Activated T-cell treated with anti-CD3 and anti-CD28 coated beads, Interleukin-2, amount 50 U/mL, for 48 hours (primary cell): ENCODE measurements at places on chromosomes 1 and 21.

- no peak for DNase-seq
Observed at GRCh38 chr1:89887713-89888112, 66.9 kb downstream of the LRRC8D start.

- DNase-seq = no peak
Observed at GRCh38 chr1:118563981-118564951, 379.2 kb upstream of the SPAG17 start.

DNA sequence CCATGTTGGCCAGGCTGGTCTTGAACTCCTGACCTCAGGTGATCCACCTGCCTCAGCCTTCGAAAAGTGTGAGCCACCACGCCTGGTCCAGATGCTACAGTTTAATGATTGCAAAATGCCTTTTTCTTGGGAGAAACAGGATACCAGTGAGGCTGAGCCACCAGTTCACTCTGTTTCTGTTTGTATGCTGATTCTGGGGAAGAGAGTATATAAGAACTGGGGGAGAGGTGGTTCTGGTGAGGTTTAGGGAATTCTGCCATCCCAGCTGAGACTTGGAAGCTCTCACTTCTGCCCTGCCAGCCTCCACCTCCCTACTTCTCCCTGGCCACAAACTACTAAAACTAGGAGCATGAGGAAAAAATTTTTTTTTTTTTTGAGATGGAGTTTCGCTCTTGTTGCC, 8.1 kb upstream of the PMF1 start:
- DNase-seq = no peak

DNA sequence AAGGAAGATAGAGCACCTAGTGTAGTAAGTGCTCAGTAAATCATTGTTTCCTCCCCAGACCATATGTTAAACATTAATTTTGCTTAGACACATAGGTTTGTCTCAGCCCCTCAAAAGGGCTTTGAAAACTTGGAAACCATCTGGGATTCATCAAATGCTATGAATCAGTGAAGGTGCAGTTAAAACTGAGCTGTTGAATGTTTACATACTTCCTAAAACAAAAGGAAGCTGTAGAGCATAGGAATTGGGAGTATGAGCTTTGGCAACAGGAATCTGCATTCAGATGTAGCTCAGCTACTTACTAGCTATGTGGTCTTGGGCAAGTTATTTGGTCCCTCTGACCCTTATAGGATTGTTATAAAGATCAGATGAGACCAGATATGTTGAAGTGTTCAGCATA, 18.7 kb upstream of the PODN start:
- no peak for DNase-seq

DNA sequence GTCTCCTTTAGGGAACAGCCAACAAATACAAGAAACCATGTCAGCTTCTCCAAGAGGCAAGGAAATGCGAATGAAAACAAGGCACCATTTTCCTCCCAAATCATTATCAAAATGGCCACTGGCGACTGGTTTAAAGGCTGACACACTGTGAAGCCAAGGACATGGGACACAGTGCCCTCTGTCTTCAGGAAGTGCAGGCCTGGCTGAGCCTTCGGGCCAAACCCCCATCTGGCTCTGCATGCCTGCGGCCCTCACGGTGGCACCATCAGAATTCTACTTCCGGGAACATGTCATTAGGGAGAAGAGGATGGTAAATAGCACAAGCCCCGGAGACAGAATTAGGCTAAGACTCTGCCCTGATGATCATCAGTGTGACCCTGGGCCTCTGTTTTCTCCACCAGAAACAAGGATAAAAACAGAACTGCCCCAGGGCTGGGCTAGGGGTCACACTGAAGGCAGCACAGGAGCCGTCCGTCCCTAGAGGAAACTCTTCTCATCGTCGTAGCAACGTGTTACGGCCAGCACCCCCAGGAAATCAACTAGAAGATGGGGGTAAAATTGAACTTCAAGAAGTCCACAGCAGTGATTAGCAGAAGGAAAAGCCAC, 103.5 kb downstream of the NPHP4 start:
- no peak for DNase-seq

GRCh38 chr21:42424914-42425541, 21.3 kb downstream of the UBASH3A start:
- peak; percentile 75 for DNase-seq

- DNase-seq = no peak
Observed at GRCh38 chr1:92203105-92203504, 14.6 kb upstream of the C1orf146 start.

- DNase-seq = no peak
Observed at GRCh38 chr1:41230656-41231055, 11.4 kb downstream of the SCMH1 start.

DNA sequence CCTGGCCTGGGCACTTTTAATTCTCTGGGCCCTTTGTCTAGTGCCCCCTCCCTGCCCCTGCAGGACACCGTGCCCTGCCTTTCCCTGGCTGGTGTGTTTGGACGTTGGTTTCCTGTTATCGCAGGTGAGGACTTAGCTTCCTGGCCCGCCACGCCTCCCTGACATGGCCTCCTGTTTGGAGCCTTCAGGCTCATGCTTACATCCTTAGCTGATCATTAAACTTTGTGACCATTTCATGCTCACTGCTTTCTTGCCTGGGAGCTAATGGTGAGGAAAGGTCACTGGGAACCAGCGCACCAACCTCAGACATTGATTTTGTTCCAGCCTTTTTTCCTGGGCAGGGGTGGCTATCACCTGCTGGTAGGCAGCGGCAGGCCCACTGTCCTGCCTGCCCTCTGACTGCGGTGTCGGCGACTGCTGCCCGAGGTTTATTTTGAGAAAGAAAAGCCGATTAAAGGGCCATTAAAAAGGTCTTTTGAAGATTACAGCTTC, 3.7 kb downstream of the PFKL start:
- no peak for DNase-seq

DNA sequence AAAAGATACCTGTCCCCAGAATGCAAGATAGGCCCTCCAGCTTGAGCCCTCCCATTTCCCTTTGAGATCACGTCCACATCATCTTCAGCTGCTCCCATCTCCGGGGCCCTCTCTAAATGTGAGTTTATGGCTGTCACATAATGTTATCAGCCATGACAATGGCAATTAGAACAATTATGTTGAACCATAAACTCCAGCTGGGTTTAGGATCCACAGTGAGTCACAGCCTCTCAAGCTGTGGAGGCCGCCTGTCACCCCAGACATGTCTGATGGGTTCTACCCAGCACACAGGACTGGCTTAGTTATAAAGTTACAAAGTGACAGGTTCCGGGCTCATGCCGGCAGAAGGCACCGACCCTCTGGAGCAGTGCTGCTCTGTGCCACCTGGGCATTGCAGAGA, 597.3 kb downstream of the PTPRU start:
- DNase-seq = no peak

- no peak for DNase-seq
Observed at GRCh38 chr1:90435351-90435750, 281.8 kb downstream of the BARHL2 start.

- no peak for DNase-seq
Observed at GRCh38 chr1:4854367-4854766, 200.0 kb downstream of the AJAP1 start.

GRCh38 chr1:34785875-34786470, 5.0 kb downstream of the GJB3 start:
- no peak for DNase-seq

DNA sequence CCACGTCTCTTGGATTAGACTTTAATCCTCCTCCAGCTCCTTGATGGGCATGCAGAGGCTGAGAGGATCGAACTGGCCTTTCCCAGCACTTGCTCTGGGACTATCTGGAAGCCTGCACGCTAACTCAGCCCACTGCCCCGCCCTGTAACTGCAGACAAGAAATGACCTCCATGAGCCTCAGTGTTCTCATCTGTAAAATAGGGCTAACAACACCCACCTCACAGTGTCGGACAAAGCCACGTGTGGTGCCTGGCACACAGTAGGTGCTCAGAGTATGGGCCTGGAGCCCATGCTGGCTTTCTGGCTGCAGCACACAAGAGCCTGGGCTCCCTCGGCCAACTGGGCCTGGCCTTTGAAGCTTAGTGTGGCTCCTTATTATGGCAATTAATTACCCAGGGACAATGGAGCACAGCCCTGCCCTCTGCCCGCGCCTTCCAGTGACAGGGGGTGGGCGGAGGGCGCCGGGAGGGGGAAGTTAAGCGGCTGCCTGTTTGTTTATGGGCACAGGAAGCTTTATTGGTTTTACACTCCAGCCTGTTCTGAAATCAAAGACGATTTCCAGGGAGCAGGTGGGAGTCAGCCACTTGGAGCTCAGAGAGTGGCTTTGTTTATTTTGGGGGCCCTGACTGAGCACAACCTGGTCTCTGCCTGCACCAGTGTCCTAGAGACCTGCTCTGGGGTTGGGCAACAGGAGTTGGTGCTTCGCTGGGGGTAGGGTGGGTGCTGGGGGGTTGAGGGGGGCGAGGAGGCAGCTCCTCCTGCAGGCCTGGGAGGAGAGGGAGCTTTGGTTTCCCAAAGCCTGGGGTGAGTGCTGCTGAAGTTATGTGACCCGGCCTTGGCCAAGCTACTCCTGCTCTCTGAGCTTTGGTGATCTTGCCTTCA, 31.0 kb downstream of the PAX7 start:
- DNase-seq = no peak

GRCh38 chr1:61193808-61194207, 111.4 kb downstream of the NFIA start:
- no peak for DNase-seq

GRCh38 chr1:113217447-113218208, 144.6 kb downstream of the LRIG2 start:
- no peak for DNase-seq

- DNase-seq = no peak
Observed at GRCh38 chr1:163876546-163876945, 554.8 kb downstream of the NUF2 start.

- DNase-seq = no peak
Observed at GRCh38 chr1:178020968-178021640, 51.2 kb upstream of the SEC16B start.

DNA sequence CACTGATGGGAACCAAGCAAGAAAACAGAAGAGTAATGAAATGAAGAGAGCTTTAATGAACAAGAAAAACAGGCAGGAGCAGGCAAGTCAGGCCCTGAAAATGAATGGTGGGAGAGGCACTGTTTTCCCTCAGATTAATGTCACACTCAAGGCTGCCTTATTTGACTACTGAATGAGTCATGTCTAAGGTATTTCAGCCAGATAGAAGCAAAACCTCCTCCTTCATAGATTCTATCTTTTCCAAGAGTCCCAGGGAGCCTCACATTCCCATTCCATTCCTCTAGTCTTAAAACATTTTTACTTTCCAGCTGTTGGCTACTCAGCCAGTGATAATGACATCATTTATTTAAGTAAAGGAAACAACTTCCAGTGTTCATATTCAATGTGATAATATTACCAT, 228.4 kb upstream of the NRIP1 start:
- no peak for DNase-seq

GRCh38 chr1:205183676-205184335, 27.7 kb downstream of the DSTYK start:
- DNase-seq = no peak

- no peak for DNase-seq
Observed at GRCh38 chr1:3639397-3639911, 10.4 kb downstream of the WRAP73 start.

DNA sequence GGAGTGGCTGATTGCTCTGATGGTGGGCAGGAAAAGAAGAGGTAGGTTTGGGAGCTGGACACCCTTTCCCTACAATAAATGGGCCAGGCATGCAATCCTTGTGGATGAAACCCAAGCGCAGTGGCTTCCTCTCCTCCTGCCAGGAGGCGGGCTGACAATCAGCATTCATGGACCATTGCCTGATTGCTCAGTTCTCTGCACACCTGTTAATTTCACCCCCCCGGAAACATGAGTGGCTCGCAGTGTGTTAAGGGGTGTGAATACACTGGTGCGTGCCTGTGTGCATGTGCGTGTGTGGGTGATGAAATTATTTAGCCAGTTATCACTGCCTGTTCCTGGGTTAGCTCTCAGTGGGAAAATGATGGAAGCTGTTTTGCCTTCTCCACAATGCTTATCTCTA, 310.7 kb downstream of the PCP4 start:
- DNase-seq = no peak

DNA sequence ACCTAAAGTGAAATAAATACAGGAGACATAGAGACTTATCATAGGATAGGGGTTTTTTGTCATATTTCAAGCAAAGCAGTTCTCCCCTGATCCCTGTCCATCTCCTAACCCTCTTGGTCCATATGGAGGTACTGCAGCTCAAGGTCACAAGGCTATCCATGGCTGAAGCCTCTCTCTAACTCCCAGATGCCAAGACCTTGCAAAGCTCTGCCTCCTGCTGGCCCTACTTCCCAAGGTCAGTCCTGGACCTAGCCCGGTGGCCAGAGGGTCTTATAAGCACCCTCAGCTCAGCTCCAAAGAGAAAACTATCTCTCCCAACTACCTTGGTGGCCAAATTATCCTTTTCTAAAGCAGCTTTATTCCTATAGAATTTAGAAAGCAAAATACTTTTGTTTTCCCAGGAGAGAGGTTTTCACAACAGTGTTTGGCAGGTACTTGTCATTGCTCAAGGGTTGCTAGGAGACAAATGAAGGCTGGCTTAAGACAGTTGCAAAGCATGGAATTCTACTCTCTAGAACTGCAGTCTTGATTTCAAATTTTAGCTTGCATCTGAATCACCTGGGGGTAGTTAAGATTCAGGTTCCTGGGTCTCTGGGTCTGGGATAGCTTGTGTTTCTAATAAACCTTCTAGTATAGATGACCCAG, 121.5 kb downstream of the XCL2 start:
- no peak for DNase-seq

- no peak for DNase-seq
Observed at GRCh38 chr1:226063977-226064815, 1.7 kb downstream of the H3-3A start.

- no peak for DNase-seq
Observed at GRCh38 chr1:8142955-8143629, 117.0 kb upstream of the ERRFI1 start.

- DNase-seq = no peak
Observed at GRCh38 chr1:201882665-201883132, 6.0 kb upstream of the SHISA4 start.
